ENCODE measurements at places on chromosomes 16 and 17. TPM values are rescaled to one million over a fixed set of nuclear protein-coding genes. Genes with fewer than 3 reads are reported as not detected.
A peak's percentile ranks its signal among the peaks of the same experiment; 100 is the strongest.

Gene INCA1
- 0.69 TPM for total RNA-seq

GRCh38 chr16:1310832-1311200 lies 1.4 kb downstream of the UBE2I start:
- no peak for DNase-seq

DNA sequence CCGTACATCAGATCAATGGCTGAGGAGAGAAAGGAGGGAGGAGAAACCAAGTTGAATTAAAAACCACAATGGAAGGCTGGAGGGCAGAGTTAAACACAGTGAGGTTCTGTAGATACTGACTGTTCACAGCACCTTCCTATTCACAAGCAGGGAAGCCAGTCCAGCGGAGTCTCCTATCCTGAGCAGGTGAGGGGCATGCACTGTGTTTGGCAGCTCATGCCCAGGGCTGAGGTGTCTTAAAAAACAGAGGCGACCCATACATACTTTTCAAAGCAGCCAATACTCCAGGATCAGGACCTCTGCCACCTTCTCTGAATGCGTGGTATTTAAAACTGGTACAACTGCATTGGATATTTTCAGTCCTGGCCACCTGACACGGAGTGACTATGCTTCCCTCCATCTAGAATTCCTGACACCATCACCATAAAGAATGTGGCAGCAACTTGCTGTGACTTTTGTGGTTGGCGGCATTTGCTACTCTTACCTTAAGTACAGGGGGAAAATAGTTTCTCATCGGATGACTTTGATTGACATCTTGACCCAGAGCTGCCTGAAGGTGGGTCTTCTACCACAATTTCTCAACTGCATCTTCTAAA lies 21.5 kb downstream of the USP22 start:
- DNase-seq: no peak

DNA sequence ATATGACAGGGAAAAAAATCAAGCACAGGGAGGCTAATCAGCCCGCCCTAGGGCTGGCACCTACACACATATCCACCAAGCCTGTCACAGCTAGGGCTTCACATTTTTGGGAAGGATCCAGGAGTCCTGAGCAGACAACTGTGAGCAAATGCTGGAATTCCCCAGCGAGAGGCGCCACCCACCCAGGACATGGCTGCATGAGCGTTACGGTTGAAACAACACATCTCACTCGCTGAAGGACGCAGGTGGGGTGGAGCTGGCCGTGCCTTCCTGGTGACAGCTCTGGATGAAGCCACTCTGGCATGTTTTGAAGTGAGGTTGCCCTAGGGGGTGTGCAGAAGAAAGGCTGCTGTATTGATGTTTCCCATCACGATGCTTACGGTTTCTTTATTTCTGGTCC lies 315.1 kb upstream of the EEF2KMT start:
- no peak for DNase-seq

Gene TAT
- total RNA-seq: not detected

- peak; percentile 50 for DNase-seq
Measured at GRCh38 chr16:69190046-69190588, 3.2 kb downstream of the SNTB2 start.

- DNase-seq: no peak
Measured at GRCh38 chr17:27951872-27952271, 58.7 kb upstream of the LYRM9 start.

- DNase-seq: no peak
Measured at GRCh38 chr16:68488554-68488953, 40.2 kb upstream of the SMPD3 start.

Gene GCGR
- not detected for total RNA-seq

DNA sequence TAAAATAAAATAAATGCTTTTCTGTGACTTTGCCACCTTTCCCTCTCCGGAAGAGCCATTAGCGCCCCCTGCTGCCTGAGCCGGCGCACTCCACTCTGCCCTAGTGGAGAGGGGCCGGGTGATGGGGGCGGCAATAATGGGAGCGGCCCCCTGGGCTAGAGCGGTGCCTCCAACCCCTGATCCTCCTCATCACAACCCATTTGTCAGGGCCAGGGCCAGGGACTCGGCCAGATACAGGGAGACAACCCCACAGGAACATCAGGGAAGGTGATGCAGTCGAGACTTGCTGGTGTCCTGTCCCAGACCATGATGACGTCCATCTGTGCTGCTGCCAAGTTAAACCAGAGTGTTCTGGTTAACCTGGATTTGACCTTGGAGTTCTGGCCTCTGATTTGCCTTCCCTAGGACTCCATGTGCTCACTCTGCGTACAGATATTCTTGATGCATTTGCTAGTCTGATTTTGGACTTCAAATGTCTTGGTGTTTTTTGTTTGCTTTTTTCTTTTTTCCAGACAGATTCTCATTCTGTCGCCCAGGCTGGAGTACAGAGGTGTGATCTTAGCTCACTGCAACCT lies 46.1 kb upstream of the BPTF start:
- DNase-seq: peak; percentile 54

- no peak for DNase-seq
Measured at GRCh38 chr17:57569853-57570252, 175.2 kb downstream of the CCDC182 start.

Measured in renal cortical epithelial cell (primary cell).